ENCODE measurements at places on chromosomes 5 and 9.

- DNase-seq, result no peak
These were observed 113.4 kb upstream of the GHR start for GRCh38 chr5:42309865-42310264.

DNA sequence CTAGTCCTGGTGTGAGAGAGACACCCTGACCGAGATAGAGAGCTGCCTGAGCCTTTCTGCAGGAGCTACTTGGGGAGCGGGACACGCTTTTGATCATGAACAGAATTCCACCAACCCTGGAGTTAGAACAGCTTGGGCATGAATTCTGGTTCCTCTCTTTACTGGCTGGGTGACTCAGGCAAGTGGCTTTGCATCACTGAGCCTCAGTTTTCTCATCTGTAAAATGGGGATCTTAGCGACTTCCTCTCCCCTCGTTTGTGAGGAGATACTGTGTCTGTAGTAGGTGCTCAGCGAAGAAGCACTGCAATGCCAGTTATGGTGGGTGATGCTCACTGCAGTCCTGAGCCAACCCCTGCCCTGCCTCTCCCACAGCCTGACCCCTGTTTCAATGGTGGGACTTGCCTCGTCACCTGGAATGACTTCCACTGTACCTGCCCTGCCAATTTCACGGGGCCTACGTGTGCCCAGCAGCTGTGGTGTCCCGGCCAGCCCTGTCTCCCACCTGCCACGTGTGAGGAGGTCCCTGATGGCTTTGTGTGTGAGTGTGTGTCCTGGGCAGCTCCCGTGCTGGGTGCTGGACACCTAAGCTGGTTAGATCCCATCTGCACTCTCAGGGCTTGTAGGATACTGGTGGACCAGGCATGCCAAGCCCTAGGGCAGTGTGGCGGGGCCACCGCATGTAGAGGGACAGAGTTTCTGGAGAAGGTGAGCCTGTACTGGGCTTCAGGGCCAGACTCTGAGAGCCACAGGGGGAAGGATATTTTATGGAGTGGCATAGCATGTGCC is 16.0 kb downstream of the CRB2 start:
- no peak for DNase-seq

DNA sequence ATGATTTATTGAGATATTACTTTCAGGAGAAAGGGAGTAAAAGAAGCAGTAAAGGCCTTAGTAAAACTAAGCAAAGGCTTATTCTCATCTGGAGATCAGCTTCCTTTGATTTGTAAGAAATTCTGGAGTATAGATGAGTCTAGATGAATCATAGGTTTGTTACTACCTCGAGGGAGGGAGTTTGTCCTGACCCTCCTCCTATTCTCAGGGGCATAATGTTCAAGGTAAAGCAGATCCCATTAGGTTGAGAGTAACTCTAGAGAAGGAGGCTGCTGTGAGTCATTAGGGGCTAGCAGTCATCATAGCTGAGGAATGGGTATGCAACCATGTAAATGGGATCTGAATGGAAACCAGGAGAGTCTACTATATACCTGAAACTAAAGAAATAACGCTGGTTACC is 155.5 kb upstream of the MOCS2 start:
- DNase-seq, result no peak

GRCh38 chr5:148620696-148621095 is 33.6 kb downstream of the HTR4 start:
- no peak for DNase-seq

Data from stimulated activated CD4-positive, alpha-beta T cell treated with anti-CD3 and anti-CD28 coated beads, Interleukin-12 subunit alpha, Interleukin-12 subunit beta, amount 100 ng/mL, for 24 hours (primary cell).